NCI-H1694 treated with DMSO at 0.1 percent for 48 hours (cell line): ENCODE measurements at places on chromosomes 4 and X.

DNA sequence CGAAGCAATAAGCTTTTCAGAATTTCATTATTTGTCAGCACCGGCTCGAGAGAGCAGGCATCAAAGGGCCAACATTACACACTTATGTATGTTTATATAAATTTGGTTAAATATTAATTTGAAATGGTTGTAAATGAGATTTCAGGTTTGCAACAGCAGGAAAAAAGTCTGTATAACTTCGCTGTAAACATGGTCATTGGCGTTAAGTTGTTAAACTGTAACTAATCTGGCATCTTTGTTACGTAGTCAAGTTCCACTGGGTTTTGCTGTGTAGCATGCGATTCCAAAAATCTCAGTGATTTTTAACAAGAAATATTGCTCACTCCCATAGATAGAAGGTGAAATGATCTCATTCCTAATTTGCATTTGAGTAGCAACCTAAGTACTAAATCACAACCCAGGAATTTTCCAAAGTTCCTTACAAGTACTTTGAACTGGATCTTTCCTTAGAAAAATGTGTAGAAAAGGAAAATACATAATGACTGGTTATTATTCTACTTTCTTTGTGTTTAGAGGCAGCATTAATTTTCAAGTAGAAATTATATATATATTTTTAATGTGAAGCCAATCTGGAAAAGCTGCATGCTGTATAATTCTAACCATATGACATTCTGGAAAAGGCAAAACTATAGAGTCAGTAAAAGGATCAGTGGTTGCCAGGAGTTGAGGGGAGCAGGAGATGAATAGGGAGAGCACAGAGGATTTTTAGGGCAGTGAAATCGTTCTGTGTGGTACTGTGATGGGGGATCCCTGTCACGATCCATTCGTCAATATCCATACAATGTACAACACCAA, 222.1 kb downstream of the CBR4 start:
- DNase-seq = no peak

DNA sequence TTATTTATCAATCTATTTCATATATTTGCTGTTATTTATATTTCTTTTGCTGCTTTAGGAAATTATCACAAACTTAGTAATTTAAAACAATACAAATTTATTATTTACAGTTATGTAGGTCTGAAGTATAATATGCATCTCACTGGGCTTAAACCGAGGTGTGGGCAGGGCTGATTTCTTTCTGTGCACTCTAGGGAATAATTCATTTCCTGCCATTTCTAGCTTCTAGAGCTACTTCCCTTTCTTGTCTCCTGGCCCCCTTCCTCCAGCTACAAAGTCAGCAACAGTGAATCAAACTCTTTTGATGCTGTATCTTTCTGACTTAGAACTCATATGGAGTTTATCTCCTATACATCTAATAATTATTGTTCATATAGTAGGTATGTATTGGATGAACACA, 303.5 kb upstream of the ARSJ start:
- DNase-seq = no peak

GRCh38 chrX:151753313-151754046, 18.9 kb downstream of the CNGA2 start:
- peak; percentile 12 for DNase-seq

DNA sequence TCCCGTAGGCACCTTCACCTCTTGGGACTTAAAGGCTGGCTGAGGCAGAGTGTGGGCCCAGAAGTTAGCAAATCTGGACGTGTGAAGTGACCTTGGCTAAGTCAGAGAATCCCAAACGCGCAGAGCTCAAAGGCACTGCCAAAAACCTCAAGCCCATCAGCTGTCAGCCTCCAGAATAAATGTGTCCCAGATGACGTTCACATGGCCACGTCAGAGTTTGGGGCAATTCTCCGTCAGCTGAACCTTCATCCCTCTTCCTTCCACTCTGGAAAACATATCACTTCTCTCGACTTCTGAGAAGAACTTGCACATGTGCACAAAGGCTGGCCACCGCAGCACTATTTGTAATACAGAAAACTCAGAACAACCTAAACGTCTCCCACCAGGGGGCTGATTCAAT, 35.7 kb upstream of the APLN start:
- DNase-seq = no peak

DNA sequence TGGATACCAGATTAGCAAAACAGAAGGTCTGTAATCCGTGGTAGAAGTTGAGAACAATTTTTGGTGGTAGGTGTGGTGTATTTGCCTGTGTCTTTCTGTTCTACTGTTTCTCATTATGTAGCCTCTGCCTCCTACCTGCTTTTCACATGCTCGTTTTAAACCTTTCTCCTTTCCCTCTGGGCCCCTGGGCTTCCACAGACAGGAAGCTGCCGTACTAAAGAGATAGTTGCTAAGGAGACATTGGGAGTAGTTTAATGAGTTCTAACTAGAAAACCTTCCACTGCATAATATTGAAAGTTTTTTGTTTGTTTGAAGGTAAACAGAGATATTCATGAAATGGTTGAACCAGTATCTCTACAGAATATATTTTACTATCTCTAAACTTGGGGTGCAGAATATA, 107.8 kb downstream of the STOX2 start:
- no peak for DNase-seq

GRCh38 chrX:48835524-48836329, at the start of gene PCSK1N:
Gene PCSK1N (minus strand): TSS chrX:48835610. CDS start chrX:48835532, 78 bp downstream.
- DNase-seq = no peak
